ENCODE measurements at places on chromosomes 1 and 21.

DNA sequence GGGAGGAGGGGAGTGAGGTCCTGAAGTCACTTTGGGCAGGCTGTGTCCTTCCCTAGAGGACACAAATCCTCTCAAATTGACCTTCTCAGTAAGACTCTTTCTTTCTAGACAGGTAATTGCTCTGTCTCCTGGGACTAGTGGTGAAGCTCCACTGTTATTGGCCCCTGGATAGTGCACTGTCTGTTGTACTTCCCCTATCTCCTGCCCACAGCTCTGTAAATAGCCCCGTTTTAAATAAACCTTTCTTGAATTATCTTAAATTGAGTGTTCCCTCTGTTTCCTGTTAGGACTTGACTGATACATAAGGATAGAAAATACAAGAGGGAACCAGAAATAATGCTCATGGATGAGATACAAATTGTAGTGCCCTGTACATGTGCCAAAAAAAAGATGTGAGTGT, 229.5 kb upstream of the USP24 start:
- DNase-seq: no peak

GRCh38 chr21:33096426-33096825, 26.5 kb downstream of the OLIG1 start:
- no peak for DNase-seq

DNA sequence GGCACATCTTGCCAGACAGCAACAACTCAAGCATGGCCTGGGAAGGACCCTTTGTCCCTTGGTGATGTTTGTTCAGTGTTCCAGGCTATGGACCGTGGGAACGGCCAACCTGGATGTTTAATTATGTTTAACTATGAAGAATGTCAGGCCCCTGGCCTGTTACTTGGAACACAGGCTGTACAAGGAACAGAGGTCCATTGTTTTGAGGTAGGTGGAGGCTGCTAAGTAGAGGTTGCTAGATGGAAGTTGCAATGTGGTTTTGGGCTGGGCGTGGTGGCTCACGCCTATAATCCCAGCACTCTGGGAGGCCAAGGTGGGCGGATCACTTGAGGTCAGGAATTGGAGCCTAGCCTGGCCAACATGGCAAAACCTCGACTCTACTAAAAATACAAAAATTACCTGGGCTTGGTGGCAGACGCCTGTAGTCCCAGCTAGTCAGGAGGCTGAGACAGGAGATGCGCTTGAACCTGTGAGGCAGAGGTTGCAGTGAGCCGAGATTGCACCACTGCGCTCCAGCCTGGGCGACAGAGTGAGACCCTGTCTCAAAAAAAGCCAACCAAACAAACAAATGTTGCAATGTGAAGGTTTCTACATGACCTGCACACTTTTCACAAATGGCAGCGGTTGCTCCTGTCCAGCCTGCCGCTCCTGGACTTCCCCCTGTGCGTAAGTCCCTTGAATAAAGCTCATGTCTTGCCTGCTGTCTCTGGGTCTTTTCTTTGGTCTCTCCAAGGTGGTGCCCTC, 2.5 kb upstream of the LEFTY1 start:
- DNase-seq: no peak

GRCh38 chr1:70220517-70221237, 503 bp upstream of the SRSF11 start:
- DNase-seq: no peak

GRCh38 chr1:41950820-41951219, 32.1 kb upstream of the HIVEP3 start:
- DNase-seq: no peak

DNA sequence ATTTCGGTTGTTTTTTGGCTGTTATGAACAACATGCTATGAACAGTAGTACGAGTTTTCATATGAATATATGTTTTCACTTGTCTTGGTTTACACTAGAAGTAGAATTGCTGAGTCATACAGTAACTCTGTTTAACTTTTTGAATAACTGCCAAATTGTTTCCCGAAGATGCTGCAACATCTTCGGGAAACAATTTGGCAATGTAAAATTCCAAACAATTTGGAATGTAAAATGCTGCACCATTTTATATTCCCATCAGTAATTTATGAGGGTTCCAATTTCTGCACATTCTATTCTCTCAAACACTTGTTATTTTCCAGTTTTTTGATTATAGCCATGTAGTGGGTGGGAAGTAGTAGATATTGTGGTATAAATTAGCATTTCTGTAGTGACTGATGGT, 11.6 kb downstream of the PCBP3 start:
- DNase-seq: no peak

GRCh38 chr1:228828151-228828550, 92.9 kb downstream of the RHOU start:
- no peak for DNase-seq

- peak; percentile 60 for DNase-seq
These were observed 910 bp upstream of the RERE start for GRCh38 chr1:8818325-8818775.

- no peak for DNase-seq
These were observed 67.4 kb downstream of the OLFM3 start for GRCh38 chr1:101929343-101929742.

DNA sequence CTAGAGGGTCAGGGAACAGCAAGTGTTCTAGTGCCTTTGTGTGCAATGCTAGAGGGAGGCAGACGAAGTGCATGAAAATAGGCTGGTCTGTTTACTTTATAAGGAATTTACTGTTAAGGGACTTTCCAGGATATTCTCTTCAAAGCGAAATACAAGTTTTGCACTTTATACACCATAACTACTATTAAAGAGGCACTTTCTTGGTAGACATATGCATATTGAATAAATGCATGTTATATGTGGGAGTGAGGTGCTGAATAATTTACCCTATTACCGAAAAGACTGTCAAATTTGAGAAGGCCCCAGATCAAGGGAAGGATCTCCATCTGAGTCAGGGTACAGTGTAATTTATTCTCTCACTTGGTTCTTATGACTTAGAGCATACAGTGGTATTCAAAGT, 310.5 kb downstream of the S1PR1 start:
- DNase-seq: no peak

GRCh38 chr1:62364721-62365120, 45.5 kb upstream of the KANK4 start:
- no peak for DNase-seq

DNA sequence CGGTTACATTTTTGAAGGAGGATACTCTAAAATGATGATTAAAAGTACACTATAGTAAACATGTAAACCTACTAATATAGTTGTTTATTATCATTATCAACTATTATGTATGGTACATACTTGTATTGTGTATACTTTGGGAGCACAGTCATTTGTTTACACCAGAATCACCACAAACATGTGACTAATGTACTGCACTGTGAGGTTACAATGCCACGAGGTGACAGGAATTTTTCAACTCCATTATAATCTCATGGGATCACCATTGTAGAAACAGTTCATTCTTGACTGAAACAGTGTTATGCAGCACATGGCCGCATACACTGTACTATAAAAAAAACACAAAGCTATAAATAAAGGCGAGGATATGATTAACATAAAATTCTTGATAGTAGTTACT, 44.3 kb downstream of the GPATCH2 start:
- no peak for DNase-seq

DNA sequence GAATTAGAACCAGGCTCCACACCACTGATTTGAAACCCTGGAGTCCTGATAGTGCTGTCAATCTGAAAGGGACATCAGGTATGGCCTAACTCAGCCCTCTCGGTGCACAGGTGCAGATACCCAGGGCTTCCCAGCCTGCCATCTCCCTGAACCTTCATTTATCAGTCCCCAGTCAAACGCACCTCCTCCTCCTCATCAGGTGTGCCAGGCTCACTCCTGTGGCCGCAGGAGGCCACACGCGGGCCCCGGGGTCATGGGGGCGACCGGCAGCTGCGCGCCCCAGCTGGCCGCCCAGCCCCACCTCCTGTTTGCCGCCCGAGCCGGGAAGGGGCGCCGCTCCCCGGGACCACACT, 572 bp downstream of the FUCA1 start:
- DNase-seq: no peak

DNA sequence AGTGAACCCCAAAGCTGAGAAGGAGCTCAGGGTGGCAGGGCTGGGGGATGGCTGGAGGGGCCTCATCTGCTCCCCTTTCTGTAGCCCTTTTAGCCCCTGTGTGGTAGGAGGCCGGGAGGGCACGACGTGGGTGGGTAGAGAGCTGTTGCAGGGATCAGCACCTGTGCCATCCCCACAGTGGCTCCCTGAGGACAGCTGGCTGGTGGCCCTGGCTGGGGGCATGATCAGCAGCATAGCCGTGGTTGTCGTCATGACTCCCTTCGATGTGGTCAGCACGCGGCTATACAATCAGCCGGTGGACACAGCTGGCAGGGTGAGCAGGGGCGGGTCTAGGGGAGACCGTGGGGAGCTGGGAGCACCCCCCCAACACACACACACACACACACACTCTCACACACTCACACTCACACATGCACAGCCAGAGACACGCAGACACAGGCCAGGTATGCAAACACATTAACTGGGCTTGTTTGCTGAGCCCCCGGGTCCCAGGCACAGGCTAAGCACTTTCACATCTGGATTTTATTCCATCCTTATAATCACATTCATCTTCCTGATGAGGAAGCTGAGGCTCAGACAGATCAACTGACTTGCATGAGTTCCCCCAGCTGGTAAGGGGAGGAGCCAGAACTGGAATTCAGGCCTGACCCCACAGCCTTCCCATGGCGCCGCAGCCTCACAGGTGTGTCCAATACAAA, 2.5 kb downstream of the SLC25A34 start:
- DNase-seq: no peak

GRCh38 chr1:87428883-87429282, 100.2 kb downstream of the LMO4 start:
- DNase-seq: peak; percentile 42

DNA sequence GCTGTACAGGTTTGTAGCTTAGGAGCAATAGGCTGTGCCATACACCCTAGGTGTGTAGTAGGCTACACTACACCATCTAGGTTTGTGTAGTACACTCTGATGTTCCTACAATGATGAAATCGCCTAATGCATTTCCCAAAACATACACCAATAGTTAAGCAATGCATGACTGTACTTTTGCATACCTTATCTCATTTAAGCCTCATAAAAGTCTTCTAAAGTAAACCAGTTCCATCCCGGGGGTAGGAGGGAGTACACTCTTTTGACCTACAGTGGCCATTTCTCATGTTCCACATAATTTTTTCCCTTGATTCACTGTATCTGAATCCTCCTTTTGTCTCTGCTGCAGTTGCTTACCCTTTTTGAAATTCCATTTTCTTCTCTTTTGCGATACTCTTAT, 12.2 kb downstream of the TRMT13 start:
- no peak for DNase-seq

GRCh38 chr1:93061895-93062792, 16.9 kb upstream of the MTF2 start:
- peak; percentile 44 for DNase-seq

DNA sequence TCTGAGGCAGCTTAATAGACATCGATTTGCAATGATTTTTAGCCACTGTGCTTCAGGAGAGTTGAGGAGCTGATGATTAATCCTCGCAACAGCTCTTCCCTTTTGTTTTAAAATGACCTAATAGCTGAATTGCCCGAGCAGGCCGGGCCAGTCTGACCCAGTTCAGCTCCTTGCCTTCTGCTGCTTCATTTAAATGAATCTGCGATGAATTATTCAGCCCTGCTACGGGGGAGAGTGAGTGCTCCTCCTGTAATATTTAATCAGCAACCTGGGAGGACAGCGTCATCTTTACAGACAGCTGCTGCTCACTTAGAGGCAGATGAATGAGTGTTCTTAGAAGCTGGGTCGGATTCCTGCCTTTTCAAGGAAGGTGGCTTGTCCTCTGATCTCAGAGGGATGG, 325.1 kb downstream of the CAMTA1 start:
- peak; percentile 79 for DNase-seq

GRCh38 chr1:161180639-161181038, 3.3 kb upstream of the B4GALT3 start:
- peak; percentile 19 for DNase-seq

DNA sequence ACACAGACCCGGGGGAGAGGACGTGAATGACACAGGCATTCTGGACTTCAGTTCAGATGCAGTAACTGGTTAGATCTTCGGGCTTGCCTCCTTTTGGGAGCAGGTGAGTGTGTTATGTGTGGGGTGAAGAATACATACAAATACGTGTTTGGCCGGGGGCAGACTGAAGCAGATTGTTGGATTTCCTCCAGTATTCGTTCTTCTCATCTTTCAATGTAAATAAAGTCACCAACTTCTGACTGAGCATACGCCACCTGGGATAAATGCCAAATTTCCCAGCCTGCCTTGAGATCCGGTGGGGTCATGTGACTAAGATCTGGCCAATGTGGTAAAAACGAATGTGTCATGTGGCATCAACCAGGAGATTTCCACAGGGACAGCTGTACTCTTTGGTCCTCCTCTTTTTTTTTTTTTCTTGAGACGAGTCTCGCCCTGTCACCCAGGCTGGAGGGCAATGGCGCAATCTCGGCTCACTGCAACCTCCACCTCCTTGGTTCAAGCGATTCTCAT, 189.8 kb downstream of the RGS7 start:
- no peak for DNase-seq

Measured in eye (tissue), 1 donor.